ENCODE measurements at places on chromosomes 7 and 10.
A peak's percentile ranks its signal among the peaks of the same experiment; 100 is the strongest.

DNA sequence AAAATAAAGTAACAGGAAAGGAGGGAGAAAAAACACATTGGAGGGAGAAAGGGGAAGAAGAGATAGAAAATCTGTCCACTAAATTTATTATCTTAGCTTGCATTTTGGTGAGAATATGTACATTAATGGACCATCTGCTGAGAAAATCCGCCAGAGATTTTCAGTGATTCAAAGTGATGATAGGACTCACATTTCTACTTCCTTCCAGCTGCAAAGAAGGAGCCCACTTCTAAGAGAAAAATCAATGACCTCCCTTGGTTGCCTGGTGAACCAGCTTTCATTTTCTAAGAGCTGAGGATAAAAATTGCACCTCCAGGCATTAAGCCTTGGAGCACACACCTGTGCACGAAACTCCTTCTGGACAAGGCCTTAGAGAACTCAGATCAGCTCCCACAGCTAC is 404.3 kb downstream of the SFMBT2 start:
- DNase-seq: no peak

GRCh38 chr7:47663213-47663612 is 81.3 kb upstream of the TNS3 start:
- DNase-seq: no peak

DNA sequence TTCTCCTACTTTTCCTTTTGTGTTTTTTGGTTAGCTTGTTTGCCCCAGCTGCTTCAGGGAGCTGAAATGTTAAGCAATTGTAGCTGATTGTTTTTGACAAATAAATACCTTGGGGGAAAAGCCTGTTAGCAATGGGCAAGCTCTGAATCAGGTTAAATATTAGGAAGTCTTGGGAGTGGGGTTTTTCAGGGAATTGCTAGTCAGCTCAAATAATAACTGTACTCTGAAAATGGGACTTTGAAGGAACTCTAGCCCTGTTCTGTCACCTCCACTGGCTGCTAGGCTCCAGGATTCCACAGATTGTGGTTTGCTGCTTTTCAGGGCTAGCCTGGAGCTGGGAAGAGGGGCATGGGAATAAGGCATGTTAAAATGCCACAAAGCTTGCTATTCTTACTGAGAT is 39.5 kb downstream of the ADK start:
- peak; percentile 34 for DNase-seq

GRCh38 chr10:82041018-82041417 is 166.0 kb downstream of the NRG3 start:
- peak; percentile 39 for DNase-seq

DNA sequence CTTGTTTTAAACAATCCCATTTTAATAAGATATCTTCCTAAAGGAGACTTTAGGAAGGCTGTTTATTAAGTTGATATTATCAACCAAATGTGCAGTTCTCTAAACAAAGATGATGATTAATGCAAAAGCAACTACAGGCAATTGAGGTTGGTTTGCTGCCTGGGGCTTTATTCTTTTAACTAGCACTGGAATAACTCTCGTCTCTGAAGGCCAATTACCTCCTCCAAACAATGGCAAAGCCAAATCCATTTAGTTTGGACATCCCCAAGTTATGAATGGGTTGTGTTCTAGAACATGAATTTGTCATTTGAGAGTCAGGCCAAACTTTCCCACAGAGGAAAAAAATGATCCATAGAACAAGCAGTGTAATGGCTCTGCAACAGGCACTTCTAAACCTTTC is 114.1 kb downstream of the SLC16A9 start:
- DNase-seq: no peak
